ENCODE measurements at places on chromosomes 7 and 10.

GRCh38 chr10:97838091-97838490 is 11.6 kb upstream of the GOLGA7B start:
- DNase-seq = no peak

- peak; percentile 65 for DNase-seq
These were observed 260.5 kb upstream of the PITRM1 start for GRCh38 chr10:3433131-3433530.

GRCh38 chr10:89278034-89278535 is 23.8 kb upstream of the IFIT2 start:
- DNase-seq = peak; percentile 57

- no peak for DNase-seq
These were observed 81.9 kb upstream of the FRMD4A start for GRCh38 chr10:14412624-14413023.

DNA sequence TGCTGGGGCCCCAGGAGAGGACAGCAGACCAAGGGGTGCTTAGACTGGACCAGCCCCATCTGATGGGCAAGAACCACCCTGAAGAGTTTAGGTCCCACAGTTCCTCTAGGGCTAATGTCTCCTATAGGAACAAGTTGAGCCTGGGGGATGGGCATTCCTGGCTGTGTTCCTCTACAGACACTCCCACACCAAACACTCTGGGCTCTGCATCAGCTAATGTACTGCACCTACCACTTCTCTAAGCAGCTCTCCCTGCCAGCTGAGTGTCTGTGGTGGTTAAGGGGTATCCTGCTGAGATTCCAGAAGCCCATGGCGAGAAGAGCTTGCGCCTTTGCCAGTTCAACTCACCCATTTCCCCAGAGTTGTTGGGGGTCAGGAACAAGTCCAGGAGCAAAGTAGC is 284.1 kb upstream of the CSTF2T start:
- DNase-seq = no peak

DNA sequence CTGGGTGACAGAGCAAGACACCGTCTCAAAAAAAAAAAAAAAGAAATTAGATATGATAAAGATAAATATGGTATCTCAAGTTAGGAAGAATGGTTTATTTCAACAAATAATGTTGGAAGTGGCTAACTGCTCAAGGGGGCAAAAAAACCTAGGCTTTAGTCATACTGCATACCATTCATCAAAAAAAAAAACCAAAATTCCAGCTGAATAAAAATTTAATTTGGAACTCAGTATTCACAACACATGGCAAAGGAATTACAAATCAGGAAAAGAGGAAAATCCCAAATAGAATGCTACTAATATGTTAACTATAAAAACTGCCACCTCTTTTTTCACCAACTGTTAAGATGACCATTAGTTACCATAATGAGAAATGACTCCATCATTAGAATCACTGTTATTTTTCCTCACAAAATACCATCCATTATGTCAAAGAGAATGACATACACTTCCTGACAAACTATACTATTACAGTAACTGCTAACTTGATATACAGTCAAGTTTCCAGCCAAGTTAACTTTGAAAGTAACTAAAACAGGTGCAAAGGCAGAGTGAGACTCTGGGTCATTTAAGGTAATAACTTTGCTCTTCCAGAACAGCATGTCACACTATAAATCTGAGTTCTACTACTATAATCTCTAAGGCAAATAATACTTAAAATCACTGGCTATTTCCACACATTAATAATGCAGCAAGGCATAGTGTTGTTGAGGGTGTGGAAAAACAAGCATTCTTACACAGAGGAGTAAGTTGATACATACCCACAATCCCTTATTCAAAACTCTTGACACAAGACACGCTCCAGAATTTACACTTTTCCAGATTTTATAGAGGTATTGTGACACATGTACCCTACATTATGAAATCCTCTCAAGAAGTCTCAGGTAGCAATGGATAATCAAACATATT is 10.2 kb downstream of the KBTBD2 start:
- no peak for DNase-seq

GRCh38 chr10:95503001-95503400 is 58.2 kb downstream of the SORBS1 start:
- no peak for DNase-seq

DNA sequence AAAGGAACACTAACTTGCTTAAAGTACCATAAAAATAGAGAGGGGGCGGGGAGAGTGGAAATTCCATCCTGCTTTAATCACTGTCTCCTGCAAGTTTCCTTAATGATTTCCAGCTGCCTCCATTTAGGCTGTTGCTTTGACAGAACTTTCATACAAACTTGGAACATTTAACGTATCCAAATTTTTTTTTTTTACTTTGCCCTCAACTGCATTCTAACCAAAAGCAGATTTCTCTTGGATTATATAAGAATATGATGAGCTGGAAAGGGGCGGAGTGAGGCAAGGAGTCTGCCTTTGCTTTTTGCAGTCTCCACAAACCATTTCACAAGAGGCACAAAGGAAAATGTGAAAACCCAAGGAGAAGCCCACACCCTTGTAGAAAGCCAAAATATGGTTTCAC is 46.6 kb upstream of the COL1A2 start:
- DNase-seq = no peak

Measured in thyroid gland (tissue), 4 donors.